ENCODE measurements at places on chromosomes 12 and 14.

DNA sequence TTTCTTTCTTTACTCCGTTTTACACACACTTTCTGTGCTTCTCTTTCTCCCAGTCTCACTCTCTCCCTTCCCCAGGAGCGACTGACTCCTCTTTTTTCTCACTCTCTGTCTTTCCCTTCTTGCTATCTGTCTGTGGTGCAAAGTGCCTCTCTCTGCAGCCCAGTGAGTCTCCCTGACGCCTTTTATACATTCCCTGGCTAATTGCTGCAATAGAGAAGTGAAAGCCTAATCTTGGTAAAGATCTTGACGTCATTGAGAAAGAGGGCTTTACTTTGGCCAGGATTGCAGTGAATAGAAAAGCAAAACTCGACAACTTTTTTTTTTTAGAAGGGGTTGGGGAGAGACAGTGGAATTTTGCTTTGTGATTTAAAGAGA lies 706 bp upstream of the DIO2 start:
- DNase-seq, result no peak

- no peak for DNase-seq
Measured at GRCh38 chr12:3744229-3744901, 8.5 kb downstream of the CRACR2A start.

- no peak for DNase-seq
Measured at GRCh38 chr12:90207799-90208198, 499.2 kb upstream of the ATP2B1 start.

DNA sequence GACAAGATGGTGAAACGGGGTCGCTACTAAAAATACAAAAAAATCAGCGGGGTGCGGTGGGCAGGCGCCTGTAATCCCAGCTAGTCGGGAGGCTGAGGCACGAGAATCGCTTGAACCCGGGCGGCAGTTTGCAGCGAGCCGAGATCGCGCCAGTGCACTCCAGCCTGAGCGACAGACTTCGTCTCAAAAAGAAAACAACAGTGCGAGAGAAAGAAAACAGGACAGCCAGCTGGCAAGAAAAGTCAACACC lies 633 bp upstream of the RNU4-2 start:
- no peak for DNase-seq

DNA sequence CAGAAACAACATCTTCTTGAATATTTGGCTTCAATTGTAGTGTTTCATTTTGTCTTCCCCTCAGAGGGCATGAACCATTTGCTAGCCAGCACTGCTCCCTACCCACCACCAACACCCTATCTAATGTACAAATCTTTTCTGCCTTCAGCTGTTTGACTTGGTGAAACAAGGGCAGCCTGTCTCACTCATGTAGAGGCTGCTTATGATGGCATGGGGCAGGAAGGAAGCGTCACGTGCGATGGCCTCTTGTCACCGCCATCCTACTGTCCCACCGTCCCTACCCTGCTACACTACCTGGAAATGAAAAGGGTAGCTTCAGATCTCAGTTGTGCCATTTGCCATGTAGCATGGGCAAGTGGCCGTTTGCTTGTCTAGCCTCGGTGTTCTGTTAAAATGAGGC lies 29.9 kb upstream of the LRTM2 start:
- DNase-seq, result no peak

GRCh38 chr14:73273799-73274198 lies 36.5 kb downstream of the PAPLN start:
- no peak for DNase-seq

DNA sequence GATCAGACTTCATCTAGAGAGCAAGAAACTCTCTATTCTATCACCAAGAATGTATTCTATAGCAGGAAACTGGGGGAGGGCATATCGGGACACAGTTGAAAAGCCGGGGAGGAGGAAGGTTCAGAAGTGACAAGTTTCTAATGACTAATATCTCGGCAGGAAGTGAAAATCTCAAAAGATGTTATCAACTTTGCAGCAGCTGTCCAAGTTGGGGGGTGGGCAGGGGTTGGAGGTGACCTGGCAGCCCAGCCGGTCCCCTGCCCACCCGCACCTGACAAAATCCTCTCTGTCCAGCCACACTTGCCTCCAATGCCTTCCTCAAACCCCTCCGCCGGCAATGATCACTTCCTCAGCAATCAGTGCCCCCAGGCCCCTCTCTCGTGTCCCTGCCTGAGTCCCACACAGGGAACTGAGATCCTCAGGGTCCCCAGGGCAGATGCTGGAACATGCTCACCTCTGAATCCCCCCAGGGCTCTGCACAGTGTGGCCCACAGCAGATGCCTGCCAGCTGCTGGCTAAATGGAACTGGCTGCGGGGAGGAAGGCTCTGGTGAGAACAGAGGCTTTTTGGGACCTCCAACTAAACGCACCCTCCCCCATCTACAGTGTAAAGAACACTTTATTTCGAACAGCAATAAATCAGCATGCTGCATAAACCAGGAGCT lies 43.9 kb downstream of the CCDC88C start:
- DNase-seq, result no peak

DNA sequence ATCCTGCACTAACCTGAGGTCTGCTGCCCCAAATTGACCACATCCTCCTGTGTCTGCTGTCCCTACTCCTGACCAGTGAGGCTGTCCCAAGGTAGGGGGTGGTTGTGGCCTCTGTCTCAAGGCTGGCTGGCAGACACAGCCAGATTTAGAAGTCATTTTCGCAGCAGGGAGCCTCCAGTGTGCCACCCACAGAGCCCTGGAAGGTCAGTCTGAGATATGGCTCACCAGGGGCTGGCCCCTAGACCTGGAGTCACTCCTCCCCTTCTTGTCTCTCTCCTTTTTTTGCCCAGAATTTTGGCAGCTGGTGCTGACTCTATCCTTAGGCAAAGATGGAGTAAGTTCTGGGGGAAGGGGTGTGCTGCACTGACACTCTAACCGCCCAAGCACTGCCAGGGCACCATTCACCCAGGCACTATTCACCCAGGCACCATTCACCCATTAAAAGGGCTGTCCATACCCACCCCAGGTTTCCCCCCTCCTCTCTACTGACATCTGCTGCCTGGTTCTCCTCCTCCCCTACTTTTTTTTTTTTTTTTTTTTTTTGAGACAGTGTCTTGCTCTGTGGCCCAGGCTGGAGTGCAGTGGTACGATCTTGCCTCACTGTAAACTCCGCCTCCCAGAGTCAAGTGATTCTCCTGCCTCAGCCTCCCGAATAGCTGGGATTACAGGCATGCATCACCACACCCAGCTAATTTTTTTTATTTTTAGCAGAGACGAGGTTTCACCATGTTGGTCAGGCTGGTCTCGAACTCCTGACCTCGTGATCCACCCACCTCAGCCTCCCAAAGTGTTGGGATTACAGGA lies 7.7 kb downstream of the DDN start:
- no peak for DNase-seq

- DNase-seq, result no peak
Measured at GRCh38 chr12:1913377-1914113, 4.9 kb downstream of the CACNA2D4 start.

GRCh38 chr12:28537474-28537873 lies 347.2 kb downstream of the CCDC91 start:
- no peak for DNase-seq
